Left lung (tissue), 14 donors: ENCODE measurements at places on chromosomes 16 and 17. TPM values are rescaled to one million over a fixed set of nuclear protein-coding genes. Genes with fewer than 3 reads are reported as not detected.

GRCh38 chr16:67397036-67397801 lies 3.9 kb upstream of the TPPP3 start:
- DNase-seq: no peak

DNA sequence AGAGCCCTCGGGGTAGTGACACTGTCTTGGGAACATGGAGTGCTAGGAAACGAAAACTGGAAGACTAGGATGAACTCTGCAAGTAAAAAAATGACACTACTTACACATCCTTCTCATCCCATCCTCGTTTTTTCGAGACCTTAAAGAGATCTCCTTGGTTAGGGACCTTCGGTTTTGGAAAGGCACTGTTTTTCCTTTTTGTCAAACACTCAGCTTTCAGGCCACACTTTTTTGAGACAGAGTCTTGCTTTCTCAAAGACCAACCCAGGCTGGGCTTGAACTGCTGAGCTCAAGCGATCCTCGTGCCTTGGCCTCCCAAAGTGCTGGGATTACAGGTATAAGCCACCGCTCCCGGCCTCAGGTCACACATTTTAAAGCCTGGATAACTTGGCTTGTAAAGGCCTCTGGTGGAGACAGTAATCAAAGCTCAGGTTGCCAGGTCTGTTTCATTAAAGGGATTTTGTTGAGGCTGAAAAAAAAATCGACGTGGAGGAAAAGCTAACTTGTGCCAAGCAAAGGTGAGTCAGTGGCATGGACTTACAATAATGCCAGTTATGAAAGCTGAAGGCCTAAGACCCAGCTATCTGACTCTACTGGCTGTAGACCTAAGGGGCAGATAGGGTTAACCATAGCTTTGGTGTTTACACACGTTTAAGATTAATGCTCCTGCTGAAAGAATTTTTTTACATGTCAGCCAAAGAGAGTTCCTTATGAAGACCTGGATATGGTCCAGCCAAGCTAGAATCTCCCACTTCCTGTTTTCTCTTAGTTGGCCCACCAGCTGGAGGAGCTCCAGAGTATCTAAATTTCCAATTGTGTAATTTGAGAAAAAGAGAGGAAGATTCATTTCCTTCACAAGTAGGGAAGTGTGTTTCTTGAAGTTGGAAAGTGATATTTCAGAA lies 823 bp downstream of the NBR1 start:
- no peak for DNase-seq

GRCh38 chr16:2210386-2211365 lies at the start of gene BRICD5:
BRICD5 (minus strand) TSS chr16:2210863; CDS start chr16:2210833, 30 bp downstream.
- DNase-seq: no peak

The CCL8 gene
- 7.3 TPM for total RNA-seq

GRCh38 chr16:21684199-21684598 lies 20.4 kb downstream of the OTOA start:
- DNase-seq: no peak

DNA sequence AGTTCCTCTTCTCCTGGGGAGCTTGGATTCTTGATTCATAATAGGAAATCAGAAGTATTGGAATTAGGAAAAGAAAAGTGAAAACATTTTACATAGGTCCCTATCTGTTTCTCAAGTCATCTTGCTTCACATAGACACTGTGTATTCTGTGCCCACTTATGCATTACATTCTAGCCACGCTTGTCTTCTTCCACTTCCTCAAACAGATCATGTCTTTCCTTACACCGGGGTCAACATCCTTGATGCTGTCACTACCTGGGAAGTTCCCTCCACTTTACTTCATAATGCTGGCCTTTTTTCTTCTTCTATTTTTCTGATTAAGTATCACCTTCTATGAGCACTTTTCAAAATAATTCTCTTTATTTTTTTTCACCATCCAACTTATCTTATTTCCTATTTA lies 606.4 kb upstream of the CDH8 start:
- no peak for DNase-seq

DNA sequence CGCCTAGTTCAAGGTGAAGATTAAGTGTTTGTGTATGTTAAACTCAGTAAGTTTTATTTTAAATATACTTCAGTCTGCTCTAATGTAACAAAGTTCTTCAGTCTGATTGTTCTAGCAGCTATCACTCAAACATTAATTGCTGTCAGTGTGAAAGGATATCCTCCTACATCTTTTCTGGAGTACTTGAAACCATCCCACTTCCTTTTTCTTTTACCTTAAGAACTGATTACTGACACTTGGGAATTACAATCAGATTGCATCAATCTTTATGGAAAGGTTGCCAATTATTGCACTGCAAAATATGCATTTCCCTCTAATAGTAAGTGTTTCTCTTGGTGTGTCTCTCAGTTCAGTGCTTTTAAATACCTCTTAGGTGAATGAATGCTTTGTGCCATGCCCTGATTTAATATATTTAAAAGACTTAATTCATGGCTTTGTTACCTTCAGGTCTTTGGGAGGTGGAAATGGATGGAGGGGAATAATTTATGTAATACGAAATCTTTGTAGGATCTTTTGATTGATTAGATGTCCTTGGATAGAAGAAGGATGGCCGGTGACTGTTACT lies 16.6 kb downstream of the MRTFB start:
- no peak for DNase-seq

The SLX4 gene
- total RNA-seq: 8.1 TPM

- DNase-seq: no peak
Measured at GRCh38 chr17:4840893-4841242, 7.7 kb downstream of the MINK1 start.

The FOXN1 gene
- 0.29 TPM for total RNA-seq

The YPEL2 gene
- total RNA-seq: 23.6 TPM
